ENCODE measurements at places on chromosomes 4 and X. TPM values are rescaled to one million over a fixed set of nuclear protein-coding genes. Genes with fewer than 3 reads are reported as not detected.
A peak's percentile ranks its signal among the peaks of the same experiment; 100 is the strongest.

Gene COPS4
- total RNA-seq, result 50.9 TPM

Gene SORCS2
- total RNA-seq, result 28.3 TPM

Gene NAT8L
- 0.37 TPM for total RNA-seq

- H3K4me3 ChIP-seq, result no peak overlapping the region
- no peaks in the 10 kb centered on the region for H3K36me3 ChIP-seq
- H3K4me1 ChIP-seq, result no peaks in the 10 kb centered on the region
- no peaks in the 10 kb centered on the region for H3K27me3 ChIP-seq
- DNase-seq, result no peak
- H3K27ac ChIP-seq, result no peak overlapping the region
These were observed 47.2 kb upstream of the HS3ST1 start for GRCh38 chr4:11475871-11476270.

DNA sequence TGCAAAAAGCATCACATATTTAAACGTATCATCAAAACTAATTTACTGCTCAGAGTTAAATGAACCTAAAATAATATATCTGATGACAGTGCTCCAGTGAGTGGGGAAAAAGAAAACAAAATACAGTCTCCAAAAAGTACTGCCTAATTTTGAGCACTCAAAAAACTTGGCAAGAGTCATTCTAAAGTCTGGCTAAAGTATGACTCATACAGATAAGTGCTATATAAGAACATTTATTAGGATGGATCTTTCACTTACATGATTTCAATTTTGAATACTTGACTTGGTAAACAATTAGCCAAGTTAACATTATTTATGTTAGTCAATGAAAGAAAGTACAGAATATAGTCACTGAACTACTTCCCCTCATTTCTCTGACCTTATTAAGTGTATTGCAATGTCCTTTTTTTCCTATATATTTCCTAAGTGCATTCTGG is 27.2 kb downstream of the FBXO8 start:
- H3K36me3 ChIP-seq, result peaks cover 12% of the 10 kb centered on the region
- H3K27ac ChIP-seq, result no peak overlapping the region
- no peak overlapping the region for H3K4me3 ChIP-seq
- no peaks in the 10 kb centered on the region for H3K4me1 ChIP-seq
- DNase-seq, result no peak

- no peaks in the 10 kb centered on the region for H3K4me1 ChIP-seq
- H3K36me3 ChIP-seq, result no peaks in the 10 kb centered on the region
- H3K4me3 ChIP-seq, result no peak overlapping the region
- no peak for DNase-seq
These were observed 1039.7 kb downstream of the RAPGEF2 start for GRCh38 chr4:160142579-160142978.

DNA sequence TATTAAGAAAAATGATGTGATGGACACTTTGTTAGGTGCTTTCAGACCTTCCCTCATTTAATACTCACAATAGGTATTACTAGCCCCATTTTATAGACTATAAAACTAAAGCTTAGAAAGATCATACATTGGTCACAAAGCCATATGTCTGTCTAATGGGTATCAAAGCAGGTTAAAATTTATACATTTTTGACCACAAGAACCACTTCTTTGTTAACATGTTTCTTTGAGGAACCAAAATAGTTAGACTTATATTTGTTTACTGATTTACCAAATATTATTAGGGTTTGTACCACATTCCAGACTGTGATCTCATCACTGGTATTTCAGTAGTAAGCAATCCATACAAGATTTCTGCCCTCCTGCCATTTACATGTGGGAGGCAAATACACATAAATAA is 363.3 kb downstream of the NAF1 start:
- DNase-seq, result no peak
- H3K27ac ChIP-seq, result no peak overlapping the region
- H3K4me1 ChIP-seq, result no peaks in the 10 kb centered on the region
- no peak overlapping the region for H3K4me3 ChIP-seq

- peak overlapping the region; percentile 43 for H3K27ac ChIP-seq
- no peaks in the 10 kb centered on the region for H3K27me3 ChIP-seq
- H3K4me1 ChIP-seq, result no peaks in the 10 kb centered on the region
These were observed 24.5 kb downstream of the TMSB4X start for GRCh38 chrX:12999422-12999821.

DNA sequence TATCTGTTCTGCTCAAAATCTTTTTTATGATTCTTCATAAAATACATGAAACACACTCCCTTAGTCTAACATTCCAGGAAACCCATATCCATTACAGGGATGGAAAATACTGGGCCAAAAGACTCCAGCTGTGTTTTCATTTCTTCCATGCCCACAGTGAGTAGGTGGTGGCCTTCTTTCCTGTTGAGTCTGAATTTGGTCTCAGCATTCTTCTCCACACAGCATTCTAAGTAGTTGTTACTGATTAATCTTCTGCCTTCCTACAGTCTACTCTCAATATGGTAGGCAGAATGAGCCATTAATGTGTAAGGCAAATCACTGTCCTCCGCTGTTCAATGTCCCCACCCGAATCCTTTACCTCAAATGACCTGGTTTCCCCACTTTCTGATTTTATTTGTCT is 370.6 kb upstream of the RPS6KA3 start:
- no peak overlapping the region for H3K4me3 ChIP-seq
- no peak overlapping the region for H3K27ac ChIP-seq
- H3K4me1 ChIP-seq, result no peaks in the 10 kb centered on the region
- no peaks in the 10 kb centered on the region for H3K27me3 ChIP-seq

- no peak overlapping the region for H3K27ac ChIP-seq
- H3K27me3 ChIP-seq, result no peaks in the 10 kb centered on the region
- no peaks in the 10 kb centered on the region for H3K36me3 ChIP-seq
These were observed 4.8 kb downstream of the THOC2 start for GRCh38 chrX:123728016-123728415.

- no peaks in the 10 kb centered on the region for H3K27me3 ChIP-seq
- peak; percentile 39 for DNase-seq
- peaks cover 30% of the 10 kb centered on the region for H3K4me1 ChIP-seq
- H3K36me3 ChIP-seq, result no peaks in the 10 kb centered on the region
- peak overlapping the region; percentile 35 for H3K27ac ChIP-seq
These were observed 734 bp downstream of the STOX2 start for GRCh38 chr4:183905593-183906488.

DNA sequence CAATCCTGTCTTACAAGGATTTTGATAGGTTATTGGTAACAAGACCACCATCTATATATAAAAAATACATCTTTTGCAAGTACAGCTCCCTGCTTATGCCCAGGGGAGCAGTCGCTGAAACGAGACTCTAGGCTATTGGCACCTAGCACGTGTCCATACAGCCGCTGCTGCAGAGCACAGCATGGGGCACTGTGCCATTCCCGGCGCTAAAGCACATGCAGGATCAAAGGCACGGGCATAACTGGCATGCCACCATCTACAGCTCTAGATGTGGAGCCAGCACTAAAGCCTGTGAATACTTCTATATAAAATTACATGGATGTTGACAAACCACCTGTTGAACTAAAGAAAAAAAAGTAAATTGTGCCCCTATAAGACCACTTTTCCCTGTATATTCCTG is 144.8 kb downstream of the COL25A1 start:
- no peak overlapping the region for H3K27ac ChIP-seq
- H3K27me3 ChIP-seq, result no peaks in the 10 kb centered on the region
- no peak for DNase-seq
- no peak overlapping the region for H3K4me3 ChIP-seq
- no peaks in the 10 kb centered on the region for H3K36me3 ChIP-seq

GRCh38 chr4:3712112-3712805 is 53.9 kb upstream of the ADRA2C start:
- no peak overlapping the region for H3K4me3 ChIP-seq
- no peaks in the 10 kb centered on the region for H3K36me3 ChIP-seq
- no peak overlapping the region for H3K27ac ChIP-seq
- no peaks in the 10 kb centered on the region for H3K4me1 ChIP-seq
- no peaks in the 10 kb centered on the region for H3K27me3 ChIP-seq
- DNase-seq, result no peak

GRCh38 chr4:155929833-155930232 is 23.8 kb downstream of the CTSO start:
- H3K4me1 ChIP-seq, result no peaks in the 10 kb centered on the region
- no peak overlapping the region for H3K4me3 ChIP-seq
- H3K36me3 ChIP-seq, result peaks cover 21% of the 10 kb centered on the region
- no peaks in the 10 kb centered on the region for H3K27me3 ChIP-seq
- no peak for DNase-seq

Measured in upper lobe of left lung (tissue), 6 donors.